ENCODE measurements at places on chromosomes 11 and 22. TPM values are rescaled to one million over a fixed set of nuclear protein-coding genes. Genes with fewer than 3 reads are reported as not detected.

DNA sequence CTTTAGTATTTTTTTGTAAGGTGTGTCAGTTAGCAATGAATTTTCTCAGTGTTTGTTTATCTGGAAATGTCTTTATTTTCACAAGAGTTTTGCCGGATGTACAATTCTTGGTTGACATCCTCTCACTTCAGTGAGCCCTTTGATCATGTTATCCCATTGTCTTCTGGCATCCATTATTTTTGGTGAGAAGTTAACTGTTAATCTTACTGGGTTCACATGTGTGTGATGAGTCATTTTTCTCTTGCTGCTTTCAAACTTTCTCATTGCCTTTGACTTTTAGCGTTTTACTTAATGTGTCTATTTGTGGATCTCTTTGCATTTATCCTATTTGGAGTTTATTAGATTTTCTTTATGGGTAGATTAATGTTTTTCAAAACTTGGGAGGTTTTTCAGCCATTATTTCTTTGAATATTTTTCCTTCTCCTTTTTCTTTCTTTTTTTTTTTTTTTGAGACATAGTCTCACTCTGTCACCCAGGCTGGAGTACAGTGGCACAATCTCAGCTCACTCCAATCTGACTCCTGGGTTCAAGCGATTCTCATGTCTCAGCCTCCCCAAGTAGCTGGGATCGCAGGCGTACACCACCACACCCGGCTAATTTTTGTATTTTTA, 100.5 kb upstream of the RRM1 start:
- DNase-seq = peak; percentile 44

GRCh38 chr22:49359076-49359475, 468.6 kb downstream of the BRD1 start:
- DNase-seq = no peak

DNA sequence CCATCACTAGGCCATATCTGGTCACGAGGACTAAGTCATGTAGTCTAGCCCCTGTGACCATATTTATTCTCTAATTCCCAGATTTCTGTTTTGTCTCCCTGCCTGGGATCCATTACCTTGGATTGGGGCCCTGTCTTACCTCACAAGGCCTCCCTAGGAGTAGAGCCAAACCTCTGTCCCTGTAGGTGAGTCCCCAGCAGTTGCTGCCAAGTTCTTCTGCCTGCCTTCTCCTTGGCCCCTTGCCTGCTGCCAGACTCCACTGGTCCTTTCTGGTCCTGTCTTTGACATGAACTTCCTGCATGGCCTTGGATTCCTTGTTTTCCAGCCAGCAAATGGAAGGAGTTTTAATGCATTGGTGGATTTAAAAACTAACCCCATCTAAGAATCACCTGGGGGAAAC, 35.6 kb upstream of the CADM1 start:
- DNase-seq = no peak

GRCh38 chr22:38725900-38726655, 20.3 kb downstream of the GTPBP1 start:
- DNase-seq = no peak

DNA sequence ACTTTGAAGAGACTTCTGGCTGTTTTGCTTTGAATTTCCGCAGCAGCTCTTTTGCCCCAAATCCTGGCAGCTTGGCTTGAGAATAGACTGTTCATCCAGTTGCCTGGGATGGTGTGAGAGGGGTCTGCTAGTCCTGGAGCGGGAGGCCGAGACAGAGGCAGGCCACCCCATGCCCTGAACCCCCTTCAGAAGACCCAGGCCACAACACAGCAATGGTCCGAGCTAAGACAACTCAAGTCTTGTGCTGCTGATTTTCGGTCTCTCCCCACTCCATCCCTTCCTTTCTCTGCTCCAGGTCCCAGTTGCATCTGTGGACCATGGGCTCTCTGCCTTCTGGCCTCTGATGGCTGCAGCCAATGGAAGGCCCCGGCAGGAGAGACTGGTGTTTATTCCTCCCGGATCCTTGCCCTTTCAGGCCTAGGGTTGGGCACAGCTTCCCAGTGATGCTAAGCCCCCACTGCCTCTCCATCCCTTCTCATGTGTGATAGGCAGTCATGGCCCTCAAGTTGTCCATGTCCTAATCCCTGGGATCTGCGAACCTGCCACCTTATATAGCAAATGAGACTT, 31.9 kb upstream of the TP53I11 start:
- DNase-seq = no peak

DNA sequence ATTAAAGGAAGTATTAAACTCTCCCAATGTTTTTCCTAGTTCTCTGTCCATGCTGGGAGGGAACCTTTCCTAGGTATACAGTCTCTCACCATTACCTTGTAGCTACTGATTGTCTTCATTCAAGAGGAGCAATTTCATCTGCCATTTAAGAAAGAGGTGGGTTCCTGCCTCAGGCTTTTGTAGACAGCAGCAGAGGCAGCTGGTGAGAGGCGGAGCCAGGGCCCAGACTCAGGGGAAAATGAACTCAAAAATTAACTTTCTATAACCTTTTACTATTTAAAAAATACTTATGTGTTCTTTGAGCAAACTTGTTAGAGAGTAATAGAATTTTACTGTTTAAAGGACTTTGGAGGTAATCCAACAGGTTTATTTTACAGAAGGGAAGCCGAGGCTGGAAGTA, 133.0 kb downstream of the SNX19 start:
- DNase-seq = no peak

DNA sequence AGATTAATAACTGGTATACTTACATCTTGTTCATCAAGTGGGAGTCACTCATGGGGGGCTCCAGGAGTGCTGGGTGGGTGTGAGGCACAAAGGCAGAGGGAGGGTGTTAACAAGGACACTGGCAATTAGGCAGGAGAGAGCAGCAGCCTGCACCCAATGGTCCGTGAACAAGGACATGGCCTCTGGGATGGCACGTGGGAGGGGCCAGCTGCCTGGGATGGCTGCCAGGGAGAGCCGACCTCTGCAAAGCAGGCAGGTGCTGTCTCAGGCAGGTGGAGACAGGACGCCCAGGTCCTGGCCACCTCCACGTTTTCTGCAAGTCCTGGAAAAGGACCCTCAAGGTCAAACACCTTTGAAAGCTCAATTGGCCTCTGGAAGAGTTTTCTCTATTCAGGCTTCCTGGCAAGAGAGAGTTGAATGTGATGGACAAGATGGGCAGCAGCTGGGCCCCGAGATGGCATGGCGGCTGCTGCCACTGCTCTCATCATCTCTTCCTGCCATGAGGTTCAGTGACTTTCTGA, 257.1 kb downstream of the BUD13 start:
- DNase-seq = no peak

DNA sequence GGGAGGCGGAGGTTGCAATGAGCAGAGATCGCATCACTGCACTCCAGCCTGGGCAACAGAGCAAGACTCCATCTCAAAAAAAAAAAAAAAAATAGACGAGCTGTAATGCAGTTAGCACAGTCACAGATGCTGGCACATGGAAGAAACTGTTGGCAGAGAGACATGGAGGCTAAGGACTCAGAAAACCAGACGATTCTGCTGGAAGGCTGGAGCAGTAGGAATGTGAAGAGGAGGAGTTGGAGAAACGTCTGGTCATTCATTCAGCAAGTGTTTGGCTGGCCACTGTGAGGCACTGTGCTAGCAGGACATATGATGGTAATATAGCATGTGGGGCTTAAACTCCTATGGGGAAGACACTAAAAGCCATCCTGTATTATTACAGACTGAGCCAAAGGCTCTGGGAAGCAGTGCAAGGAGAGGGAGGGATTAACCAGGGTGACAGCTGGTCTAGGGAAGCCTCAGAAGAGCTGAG, 5.0 kb downstream of the UQCR10 start:
- DNase-seq = peak; percentile 54

DNA sequence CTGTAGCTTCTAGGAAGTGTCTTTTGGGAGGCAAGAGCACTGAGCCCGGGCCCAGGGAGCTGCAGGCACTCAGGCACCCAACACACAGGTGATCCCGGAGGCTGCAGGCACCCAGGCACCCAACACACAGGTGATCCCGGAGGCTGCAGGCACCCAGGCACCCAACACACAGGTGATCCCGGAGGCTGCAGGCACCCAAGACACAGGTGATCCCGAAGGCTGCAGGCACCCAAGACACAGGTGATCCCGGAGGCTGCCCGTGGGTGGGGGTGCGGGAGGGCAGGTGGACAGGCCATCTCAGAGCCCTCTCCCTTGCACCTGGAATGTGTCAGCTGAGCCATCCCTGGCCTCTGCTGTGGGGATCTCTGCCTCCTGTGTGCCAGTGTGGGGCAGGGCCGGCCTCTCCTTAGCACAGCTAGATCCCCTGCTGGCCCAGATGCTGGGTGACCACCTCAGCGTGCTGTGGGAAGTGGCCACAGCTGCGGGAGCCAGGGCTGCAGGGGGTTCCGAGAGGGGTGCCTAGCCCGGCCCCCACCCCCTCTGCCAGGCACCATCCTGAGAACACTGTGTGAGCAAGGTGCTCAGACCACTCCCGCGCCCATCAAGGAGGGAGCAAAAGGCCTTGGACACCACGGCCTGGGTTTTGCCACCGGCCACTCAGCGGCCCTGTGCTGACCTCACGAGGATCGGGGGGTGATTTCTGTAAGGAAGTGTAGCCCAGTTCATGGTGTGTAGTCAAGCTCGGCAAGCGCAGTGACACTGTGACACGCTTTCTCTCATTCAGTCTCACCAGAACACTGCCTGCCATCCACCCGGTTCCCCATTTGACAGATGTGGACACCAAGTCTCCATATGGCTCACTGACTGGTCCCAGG, 14.2 kb downstream of the MRGPRG start:
- no peak for DNase-seq

GRCh38 chr11:117868815-117869561, 7.5 kb downstream of the FXYD6 start:
- DNase-seq = no peak

GRCh38 chr11:120929664-120930154, 94.2 kb upstream of the TBCEL start:
- peak; percentile 61 for DNase-seq

DNA sequence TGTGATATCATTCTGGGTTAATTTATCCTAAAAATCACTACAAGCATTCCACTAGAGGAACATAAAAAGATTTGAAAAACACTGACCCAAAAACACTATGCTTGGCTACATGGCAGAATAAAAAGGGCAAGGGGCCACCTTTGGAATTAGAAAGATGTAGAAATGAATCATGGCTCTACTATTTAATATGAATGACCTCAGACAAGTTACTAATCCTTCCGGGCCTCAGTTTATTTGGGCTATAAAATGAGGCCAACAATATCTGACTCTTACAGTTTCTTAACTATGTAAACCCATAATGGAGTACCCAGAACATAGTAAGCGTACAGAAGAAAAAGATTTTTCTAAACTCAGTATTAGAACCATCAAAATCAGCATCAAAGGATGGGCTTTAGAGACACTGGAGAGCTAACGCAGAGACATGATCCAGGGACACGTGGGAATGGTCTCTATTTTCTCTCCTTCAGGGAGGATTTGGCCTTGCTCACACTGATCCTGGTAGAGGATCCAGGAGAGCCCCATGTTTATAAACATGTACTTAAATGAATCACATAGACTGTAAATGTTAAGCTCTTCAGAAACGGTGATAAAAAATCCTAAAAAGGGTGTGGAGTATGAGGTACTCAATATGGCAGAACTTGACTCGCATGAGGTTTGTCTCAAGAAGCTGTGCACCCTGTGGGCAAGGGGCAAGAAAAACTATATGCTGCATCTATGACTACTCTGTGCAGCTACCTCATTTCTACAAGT, 288.4 kb upstream of the PITPNB start:
- DNase-seq = peak; percentile 59

- no peak for DNase-seq
These were observed 54.9 kb downstream of the CD82 start for GRCh38 chr11:44620328-44620725.

DNA sequence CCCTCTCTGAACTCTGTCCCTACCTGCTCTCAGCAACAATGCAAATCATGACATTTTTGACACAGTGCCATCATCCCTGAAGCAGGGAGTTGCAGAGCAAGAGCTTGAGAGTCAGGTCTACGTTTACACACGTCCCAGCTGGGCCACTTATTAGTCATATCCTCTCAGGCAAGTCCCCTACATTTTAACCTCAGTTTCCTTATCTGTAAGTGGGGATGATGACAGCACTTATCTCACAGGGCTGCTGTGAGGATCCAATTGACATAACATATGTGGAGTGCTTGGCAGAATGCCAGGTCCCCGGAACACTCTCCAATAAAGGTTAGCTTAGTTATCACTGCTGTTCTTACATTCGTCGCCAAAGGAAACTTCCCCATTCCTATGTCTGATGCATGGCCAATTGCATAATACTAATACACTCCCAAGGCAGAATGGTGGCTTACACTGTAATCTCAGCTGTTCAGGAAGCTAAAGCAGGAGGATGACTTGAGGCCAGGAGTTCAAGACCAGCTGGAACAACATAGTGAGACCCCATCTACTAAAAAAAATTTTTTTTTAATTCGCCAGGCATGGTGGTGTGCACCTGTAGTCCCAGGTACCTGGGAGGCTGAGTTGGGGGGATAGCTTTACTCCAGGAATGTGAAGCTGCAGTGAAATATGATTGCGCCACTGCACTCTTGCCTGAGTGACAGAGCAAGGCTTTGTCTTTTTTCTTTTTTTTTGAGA, 16.6 kb downstream of the ASCC2 start:
- peak; percentile 90 for DNase-seq

GRCh38 chr11:105179542-105180278, 40.1 kb upstream of the CARD18 start:
- DNase-seq = peak; percentile 15

DNA sequence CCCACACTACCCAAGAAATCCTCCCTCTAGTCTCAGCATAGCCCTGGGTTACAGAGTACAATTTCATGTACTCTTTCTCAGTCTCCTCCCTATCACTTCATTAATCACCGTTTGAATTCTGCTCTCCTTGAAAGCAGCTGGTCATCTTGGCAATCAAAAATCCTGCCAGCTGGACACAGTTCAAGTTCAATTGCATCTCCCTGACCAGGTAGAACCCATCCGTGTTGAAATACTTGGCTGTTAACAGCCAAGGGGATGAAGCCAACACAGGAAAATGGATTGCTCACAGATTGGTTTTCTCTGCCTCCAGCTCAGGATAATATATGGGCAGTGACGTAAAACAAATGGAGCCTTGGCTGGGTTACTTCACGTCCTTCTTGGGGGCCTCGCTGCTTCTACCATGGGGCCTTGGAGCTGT, 55.1 kb upstream of the GRK3 start:
- DNase-seq = no peak

GRCh38 chr11:36278531-36279282, 10.5 kb downstream of the COMMD9 start:
- DNase-seq = no peak

DNA sequence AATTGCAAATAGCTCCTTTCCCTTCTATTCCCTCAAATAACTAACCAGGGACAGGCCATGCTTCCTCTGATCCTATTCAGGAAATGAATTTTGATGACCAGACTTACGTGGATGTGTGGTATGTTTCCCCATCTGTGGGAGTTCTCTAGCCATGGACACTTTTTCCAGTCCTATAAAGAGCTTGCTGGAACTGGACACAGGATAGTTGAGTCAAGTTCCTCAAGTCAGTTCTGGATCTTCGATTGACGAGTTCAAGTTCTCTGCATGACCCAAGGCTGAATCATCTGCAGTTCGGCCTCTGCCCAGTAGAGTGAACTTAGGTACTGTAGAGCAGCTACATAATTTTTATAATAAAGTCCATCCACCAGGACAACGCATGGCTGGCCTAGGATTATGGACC, 52.7 kb upstream of the CCND1 start:
- peak; percentile 68 for DNase-seq

GRCh38 chr22:31646186-31647019, 15.6 kb downstream of the PISD start:
- peak; percentile 93 for DNase-seq

Gene LDHAL6A
- not detected for total RNA-seq

Gene NPAS4
- total RNA-seq = not detected

Gene DEUP1
- total RNA-seq = not detected

Gene CASP4
- 162 TPM for total RNA-seq

Gene IRAG1
- 0.79 TPM for total RNA-seq

Gene PLAAT2
- not detected for total RNA-seq

Gene CASP12
- total RNA-seq = 5.0 TPM

Gene FGF4
- total RNA-seq = not detected

Gene GLB1L3
- not detected for total RNA-seq

Measured in lung microvascular endothelial cell (primary cell).